SK-MEL-5 (cell line): ENCODE measurements at places on chromosomes 2 and 18. TPM values are rescaled to one million over a fixed set of nuclear protein-coding genes. Genes with fewer than 3 reads are reported as not detected.

The GREB1L gene
- total RNA-seq = 0.50 and 1.9 TPM in 2 replicates

The LCT gene
- total RNA-seq = not detected in 2 replicates

The CCDC178 gene
- total RNA-seq = 0.13 TPM in 1 of 2 replicates, not detected in the other

The COLEC12 gene
- 1.9 TPM in 2 replicates for total RNA-seq

The DNAJC5G gene
- total RNA-seq = not detected in 2 replicates

The C2orf66 gene
- total RNA-seq = not detected in 2 replicates

The CHST9 gene
- not detected in 2 replicates for total RNA-seq

The ANKRD30BL gene
- total RNA-seq = not detected in 2 replicates
